Stimulated activated CD8-positive, alpha-beta memory T cell treated with anti-CD3 and anti-CD28 coated beads, Interleukin-15, amount 100 ng/mL, for 48 hours (primary cell): ENCODE measurements at places on chromosomes 5 and 9.

GRCh38 chr9:76296561-76297310 is 97.5 kb downstream of the RFK start:
- DNase-seq = no peak

DNA sequence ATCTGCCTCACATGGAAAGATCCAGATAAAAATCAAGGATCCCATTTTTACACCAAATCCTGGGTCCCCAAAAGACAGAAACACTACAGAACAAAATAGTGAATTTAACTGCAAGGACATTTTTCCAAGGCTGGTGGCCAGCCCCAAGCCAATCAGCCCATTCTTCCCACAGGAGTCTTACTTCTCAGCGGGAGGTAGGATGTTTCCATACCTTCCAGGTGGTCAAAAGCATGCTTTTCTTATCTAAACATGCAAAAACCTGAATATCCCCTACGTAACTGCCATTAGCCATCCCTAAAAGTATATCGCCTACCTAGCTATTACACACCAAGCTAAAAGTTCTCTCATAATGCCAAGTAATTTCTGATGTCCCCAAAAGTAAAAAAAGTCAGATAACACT is 20.6 kb downstream of the TMEM161B start:
- no peak for DNase-seq

DNA sequence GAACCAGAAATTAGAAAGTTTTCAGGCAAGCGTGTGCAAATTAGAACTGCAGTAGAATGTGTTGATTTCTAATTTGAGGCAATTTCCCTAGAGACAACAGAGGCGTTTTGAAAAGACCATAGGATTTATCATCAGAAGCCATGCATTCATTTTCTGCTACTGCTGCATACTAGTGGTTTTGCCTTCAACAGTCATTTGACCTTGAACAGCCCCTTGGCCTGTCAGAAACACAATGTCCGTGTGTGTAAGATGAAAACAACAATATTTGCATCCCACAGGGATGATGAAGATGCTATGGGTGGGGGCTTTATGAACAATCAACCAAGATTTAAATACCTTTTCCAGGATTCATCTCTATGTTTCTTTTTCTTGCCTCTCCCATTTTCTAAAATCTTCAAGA is 73.7 kb downstream of the PDE4D start:
- no peak for DNase-seq

GRCh38 chr5:67028371-67028770 is 168.2 kb downstream of the CD180 start:
- DNase-seq = no peak

DNA sequence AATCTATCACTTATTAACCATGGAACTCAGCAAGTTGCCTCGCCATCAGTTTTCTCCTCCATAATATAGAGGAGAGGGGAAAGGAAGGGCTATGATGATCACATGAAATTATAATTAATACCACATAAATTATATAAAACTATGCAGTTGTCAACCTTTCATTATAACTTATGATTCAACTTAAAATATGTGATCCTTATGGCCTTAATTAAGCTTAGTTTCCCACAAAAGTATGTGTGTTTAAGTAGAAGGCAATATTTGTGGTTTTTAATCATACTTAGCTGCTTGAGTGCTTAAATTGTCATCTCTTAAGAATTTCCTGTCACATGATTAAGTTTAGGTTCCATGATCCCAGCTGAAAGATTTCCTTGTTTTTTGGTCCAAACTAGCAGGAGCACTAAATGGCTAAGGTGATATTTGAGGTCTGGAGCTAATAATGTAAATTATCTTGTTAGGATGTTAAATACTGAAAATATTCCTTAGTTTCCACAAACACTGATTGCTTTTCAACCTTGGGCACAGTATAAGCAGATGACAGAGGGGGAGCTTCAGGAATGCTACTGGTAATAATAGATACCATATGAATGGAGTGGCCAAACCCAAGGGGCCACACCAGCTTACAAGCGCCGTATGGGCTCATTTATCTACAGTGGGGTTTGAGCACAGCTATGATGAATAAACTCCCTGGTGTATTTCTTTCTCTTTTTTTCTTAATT is 26.4 kb upstream of the F2R start:
- no peak for DNase-seq

DNA sequence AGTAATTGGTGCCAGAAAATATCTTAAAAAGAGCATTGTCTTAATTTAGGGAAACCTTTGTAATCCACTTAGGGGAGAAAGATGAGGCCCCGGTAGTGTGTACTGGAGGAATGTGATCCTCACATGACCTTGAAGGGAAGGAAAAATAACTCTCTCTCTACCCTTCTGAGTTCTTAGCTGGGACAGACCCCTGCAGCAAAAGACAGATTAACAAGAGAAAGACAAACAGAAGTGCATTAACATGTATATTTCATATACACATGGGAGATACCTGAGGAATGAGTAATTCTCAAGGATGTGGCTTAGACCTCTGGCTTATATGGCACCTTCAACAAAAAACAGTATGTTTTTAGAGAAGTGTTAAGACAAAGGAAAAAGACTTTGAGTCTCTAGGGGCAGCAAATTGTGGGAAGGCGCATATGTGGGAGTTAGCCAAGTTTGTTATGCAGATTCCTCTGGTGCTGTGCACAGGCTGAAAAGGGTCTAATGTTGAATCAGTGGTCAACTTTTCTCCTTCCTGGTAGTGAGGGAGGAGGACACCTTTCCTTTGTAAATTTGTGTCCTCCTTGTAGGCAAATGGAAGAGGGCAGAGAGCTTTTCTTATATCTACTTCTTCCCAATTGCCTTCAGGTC is 138.8 kb downstream of the LRRC70 start:
- DNase-seq = no peak

DNA sequence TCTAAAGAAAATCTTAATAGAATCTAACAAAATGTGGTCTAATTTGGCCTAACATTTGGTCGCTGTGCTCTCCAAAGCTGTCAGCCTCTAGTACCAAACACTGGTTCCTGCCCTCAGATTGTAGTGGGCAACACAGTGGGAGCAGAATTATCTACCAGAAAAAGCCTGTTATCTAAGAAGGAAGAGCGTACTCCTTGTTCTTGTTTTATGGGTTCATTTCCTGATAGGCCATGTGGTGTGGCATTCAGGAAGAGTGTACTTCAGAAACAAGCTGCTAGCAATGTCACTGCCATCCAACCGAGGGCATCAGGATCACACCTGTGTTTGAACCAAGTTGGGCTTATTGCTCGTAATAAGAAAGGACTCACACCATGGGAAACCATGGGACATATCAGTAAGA is 487.9 kb upstream of the DAP start:
- DNase-seq = no peak

- DNase-seq = no peak
Measured at GRCh38 chr9:104094534-104095015, 466 bp downstream of the SMC2 start.

DNA sequence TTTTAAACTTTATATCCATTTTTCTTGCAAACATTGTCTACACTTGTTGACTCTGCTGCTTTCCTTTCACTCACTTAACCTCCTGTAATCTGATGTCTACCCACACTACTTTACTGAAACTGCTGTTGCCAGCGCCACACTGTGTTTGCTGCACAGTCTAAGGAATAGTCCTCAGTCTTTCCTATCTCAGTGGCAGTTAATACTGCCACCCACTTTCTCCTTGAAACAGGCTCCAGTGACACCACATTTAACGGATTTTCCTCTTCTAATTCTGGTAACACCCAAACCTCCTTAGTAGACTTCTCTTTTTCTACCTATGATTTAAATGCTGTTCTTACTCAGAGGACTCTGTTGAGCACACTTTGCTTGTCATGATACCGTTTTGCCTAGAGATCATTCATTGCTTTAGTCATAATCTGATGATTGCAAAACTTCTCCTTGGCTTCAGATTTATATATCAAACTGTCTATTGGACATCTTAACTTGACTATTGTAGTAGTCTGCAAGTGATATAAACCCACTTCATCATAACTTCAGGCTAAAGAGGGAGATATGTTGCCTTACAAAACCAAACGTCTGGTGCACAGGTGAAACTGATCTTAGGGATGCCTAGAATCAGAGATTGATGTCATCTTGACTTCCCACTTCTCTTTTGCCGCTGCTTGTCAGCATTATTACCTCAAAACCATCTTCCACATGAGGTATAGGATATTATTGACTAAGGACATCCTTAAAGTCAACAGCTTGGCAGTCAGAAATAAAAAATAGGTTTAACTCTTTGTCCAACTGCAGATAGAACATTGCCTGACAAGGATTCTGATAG is 94.1 kb downstream of the CDC42SE2 start:
- no peak for DNase-seq

DNA sequence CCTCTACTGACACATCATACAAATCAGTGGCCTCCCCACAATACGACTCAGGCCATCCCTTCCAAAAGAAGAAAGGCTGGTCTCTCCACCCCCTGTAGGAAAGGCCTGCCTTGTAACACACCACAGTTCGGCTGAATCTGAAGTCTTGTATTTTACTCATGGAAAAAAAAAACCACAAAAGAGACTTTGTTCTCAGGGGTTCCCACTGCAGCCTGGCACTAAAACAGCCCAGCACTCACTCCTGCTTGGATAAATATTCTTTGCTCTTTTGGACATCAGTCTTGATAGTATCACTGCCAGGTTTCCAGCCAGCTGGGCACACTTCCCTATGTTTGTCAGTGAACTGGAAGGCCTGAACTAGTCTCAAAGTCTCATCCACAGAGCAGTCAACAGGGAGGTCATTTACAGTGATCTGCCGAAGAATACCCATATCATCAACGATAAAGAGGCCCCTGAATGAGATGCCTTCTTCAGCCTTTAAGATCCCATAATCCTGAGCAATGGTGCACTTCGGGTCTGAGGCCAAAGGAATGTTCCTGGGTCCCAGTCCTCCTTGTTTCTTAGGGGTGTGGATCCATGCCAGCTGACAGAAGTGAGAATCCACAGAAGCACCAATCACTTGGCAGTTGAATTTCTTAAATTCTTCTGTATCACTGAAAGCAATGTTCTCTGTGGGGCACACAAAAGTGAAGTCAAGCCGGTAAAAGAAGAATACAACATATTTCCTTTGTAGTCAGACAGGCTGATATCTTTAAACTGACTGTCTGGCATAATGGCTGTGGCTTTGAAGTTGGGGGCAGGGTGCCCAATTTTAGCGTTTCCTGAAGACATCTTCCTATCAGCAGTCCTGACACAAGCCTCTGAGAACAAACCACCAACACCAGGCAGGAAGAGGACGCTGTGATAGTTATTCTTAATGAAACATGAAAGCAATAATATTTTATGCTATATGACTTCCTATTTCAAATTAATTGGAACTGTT is 198.1 kb downstream of the LURAP1L start:
- DNase-seq = no peak

DNA sequence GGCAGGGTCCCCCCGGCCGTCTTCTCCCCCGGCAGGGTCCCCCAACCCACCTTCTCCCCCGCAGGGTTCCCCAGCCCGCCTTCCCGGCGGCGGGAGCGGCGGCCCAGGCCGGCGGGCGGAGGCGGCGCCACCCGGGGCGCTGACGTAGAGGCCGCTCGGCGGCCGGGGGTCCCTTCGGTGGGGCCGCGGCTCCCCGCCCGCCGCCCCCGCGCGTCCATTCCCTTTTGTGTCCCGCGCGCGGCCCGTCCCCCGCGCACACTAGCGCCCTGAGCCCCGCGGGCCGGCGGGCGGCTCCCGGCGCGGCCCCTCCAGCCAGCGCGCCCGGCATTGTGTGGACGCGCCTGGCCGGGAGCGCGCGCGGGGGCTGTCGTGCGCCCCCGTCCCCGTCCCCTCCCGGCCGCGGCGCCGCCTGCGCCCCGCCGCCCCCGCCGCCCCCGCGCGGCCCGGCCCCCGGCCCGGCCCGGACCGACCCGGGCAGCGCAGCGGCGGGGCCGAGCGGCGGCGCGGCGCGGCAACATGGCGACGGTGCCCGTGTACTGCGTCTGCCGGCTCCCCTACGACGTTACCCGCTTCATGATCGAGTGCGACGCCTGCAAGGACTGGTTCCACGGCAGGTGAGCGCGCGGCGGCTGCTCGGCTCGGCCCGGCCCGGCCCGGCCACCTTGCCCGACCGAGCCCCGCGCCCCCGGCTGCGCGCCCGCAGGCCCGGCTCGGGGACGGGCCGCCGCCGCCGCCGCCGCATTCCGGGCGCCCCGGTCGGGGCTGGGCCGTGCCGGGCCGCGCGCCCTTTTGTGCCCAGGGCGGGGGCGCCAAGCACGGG is at the start of gene PHF2:
Gene PHF2, plus strand, starts transcription at position 327 of the 820 bp plus-strand sequence. Its CDS starts 190 bp downstream, at position 517.
- DNase-seq = no peak

- no peak for DNase-seq
Measured at GRCh38 chr5:75142566-75143136, 90.3 kb upstream of the GCNT4 start.

DNA sequence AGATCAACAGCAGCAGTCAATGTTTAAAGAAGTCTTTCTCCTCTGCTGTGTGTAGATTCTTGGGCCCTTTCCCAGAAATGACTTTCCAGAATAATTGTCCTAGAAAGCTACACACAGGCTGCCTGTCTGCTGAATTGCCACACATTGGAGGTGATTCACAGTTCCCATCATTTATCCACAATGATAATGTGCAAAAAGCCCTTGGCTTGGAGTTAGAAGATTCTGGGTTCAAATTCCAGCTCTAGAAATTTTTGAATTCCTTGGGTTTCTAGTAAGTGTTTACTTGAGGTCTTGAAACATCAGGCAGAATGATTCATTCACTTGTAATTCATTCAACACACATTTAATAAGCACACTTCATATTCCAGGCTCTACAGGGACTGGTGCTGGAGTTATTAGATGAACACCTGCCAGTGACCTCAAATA is 28.6 kb upstream of the EPB41L4B start:
- DNase-seq = no peak

DNA sequence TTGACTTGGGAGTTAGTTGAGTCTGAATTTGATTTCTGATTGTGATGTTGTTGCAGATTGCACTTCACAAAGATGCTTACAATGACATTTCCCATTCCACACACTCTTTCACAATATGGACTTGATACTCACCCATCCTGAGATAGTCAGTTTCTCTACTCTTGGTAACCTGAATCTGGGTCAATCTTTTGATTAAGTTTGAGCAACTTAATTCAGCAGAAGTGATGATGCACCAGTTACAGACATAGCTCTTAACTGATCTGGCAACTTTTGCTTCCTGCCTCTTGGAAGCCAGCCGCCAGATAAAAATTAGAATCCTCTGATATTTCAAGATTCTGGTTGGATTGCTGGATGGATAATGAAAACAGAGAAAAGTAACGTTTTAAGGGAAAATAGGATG is 79.7 kb upstream of the OSMR start:
- no peak for DNase-seq

DNA sequence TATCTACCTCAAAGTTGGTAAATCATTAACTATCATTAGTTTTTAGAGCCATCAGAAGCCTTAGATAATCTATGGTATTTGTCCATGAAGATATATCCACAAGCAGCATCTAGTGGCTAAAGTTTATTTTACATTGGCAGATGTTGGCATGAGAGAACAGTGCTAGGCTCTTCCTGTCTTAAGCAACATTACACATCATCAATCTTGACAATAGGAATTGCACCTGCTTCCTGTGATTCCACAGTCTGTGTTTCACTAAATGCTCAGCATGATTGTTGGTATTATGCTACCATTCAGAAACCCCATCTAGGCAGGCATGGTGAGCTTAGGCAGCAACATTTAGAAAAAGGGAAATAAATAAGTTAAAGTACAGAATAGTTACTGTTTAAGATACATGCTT is 246.6 kb downstream of the SLCO4C1 start:
- no peak for DNase-seq

- peak; percentile 61 for DNase-seq
Measured at GRCh38 chr9:127779136-127779981, 893 bp upstream of the SH2D3C start.

GRCh38 chr9:72427801-72428200 is 62.8 kb upstream of the ZFAND5 start:
- no peak for DNase-seq

GRCh38 chr5:78626009-78626571 is 22.5 kb downstream of the LHFPL2 start:
- no peak for DNase-seq

GRCh38 chr9:17852108-17852507 is 273.2 kb downstream of the SH3GL2 start:
- no peak for DNase-seq
